ENCODE measurements at places on chromosomes 16 and 17.

DNA sequence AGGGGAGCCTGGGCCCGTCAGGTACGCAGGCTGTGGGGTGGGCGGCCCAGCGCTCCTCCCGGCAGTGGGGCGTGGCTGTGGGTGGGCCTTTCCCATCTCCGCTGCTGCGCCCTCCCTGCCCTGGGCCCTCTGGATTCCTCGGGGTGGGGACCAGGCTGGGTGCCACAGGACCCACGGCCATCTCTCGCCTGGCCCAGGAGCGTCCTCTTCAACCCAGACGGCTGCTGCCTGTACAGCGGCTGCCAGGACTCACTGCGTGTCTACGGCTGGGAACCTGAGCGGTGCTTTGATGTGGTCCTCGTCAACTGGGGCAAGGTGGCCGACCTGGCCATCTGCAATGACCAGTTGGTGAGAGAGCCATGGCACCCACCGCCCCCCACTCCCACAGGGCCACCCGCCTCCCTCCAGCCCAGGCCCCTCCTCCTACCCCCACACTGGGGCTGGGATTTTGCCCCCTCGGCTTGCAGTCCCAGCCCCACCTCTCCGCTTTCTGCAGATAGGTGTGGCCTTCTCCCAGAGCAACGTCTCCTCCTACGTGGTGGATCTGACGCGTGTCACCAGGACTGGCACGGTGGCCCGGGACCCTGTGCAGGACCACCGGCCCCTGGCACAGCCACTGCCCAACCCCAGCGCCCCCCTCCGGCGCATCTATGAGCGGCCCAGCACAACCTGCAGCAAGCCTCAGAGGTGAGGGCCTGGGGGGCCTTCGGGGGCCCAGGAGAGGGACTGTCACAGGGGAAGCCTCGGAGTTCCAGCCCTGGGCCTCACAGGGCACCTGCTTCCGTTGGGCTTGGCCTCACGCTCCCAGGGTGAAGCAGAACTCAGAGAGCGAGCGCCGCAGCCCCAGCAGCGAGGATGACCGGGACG lies 17.2 kb downstream of the KATNB1 start:
- DNase-seq = no peak

GRCh38 chr17:73320601-73321264 lies 8.9 kb upstream of the CDC42EP4 start:
- no peak for DNase-seq

GRCh38 chr16:55655897-55656681 lies at the start of gene SLC6A2:
Gene SLC6A2, plus strand, starts transcription at chr16:55655988. Its CDS starts 707 bp downstream, at chr16:55656695.
- no peak for DNase-seq

- DNase-seq = no peak
These were observed 14.5 kb upstream of the PPM1E start for GRCh38 chr17:58741121-58741625.

GRCh38 chr17:62787366-62787765 lies 20.7 kb downstream of the MARCHF10 start:
- no peak for DNase-seq

- no peak for DNase-seq
These were observed 10.5 kb downstream of the GAA start for GRCh38 chr17:80111702-80112470.

GRCh38 chr16:80994451-80994850 lies 12.2 kb downstream of the CMC2 start:
- DNase-seq = no peak

- DNase-seq = no peak
These were observed 111.7 kb upstream of the CHMP6 start for GRCh38 chr17:80879723-80880647.
